M059J (cell line): ENCODE measurements at places on chromosomes 11 and 22. TPM values are rescaled to one million over a fixed set of nuclear protein-coding genes. Genes with fewer than 3 reads are reported as not detected.

Gene OR5B12
- total RNA-seq: not detected in 2 replicates

Gene SYT7
- total RNA-seq: 0.10 and 0.22 TPM in 2 replicates

Gene OR51B5
- total RNA-seq: not detected in 2 replicates

Gene CTSF
- 22.9 and 28.4 TPM in 2 replicates for total RNA-seq

Gene GPHA2
- total RNA-seq: not detected in 2 replicates

Gene KRTAP5-9
- not detected in 2 replicates for total RNA-seq

Gene RFPL3
- total RNA-seq: not detected in 2 replicates

Gene KRTAP5-7
- total RNA-seq: not detected in 2 replicates

Gene C11orf97
- not detected in 2 replicates for total RNA-seq

Gene PTPMT1
- 183 and 234 TPM in 2 replicates for total RNA-seq

Gene TSPAN18
- 1.1 and 2.5 TPM in 2 replicates for total RNA-seq

Gene RASGRP2
- 0.42 TPM in 1 of 2 replicates, not detected in the other for total RNA-seq

Gene PATE4
- not detected in 2 replicates for total RNA-seq

Gene TOP3B
- total RNA-seq: 11.5 and 17.6 TPM in 2 replicates

Gene MUC5AC
- total RNA-seq: not detected in 2 replicates

Gene YPEL4
- total RNA-seq: 0.25 and 0.79 TPM in 2 replicates
